ENCODE measurements at places on chromosomes 13 and 19.

GRCh38 chr13:99577934-99578917, 77.0 kb downstream of the TM9SF2 start:
- DNase-seq = no peak

- DNase-seq = no peak
These were observed 10.6 kb upstream of the CYSLTR2 start for GRCh38 chr13:48643159-48643558.

DNA sequence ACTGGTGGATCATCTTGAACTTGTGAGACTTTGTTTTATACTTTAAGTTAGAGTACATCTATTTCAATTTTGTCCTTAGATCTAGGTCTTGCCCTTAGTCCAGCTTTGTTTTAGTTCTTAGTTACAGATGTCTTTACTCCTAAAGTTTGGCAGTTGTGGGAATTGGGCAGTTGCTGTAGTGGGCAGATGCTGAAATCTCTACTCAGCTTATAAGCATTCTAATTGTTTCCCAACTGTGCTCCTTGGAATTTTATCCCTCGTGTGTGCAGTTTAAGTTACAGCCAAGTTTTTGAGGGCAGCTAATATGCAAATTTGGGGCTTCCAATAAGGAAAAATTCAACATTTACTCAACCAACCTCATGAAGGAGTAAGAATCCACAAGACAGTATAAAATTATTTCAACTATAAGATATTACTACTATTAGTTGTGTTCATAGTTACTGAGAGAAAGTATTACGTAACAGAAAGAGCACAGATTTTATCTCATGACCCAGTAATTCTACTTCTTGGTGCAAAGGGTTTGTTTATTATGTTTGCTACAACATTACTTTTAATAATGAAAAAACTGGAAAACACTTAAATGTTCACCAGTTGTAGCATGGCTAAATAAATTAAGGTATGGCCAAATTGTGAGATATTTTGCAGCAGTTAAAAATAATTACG, 32.9 kb downstream of the CCDC122 start:
- no peak for DNase-seq

DNA sequence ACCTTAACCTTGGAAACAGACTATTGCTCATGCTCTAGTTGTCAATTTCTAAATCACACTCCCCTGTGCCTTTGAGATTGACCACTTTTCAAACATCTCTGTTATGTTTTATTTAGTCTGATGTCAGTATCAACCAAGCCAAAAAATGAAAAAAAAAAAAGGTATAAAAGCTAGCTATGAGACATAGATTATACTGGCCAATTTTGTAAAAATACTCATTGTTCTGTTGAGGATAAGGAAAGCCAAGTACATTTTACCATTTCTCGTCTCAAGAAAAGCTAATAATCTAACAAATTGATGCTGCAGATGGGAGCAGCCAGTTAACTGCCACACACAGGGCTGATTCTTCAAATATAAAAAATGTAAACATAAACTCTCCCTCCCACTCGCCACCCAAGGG, 572.6 kb upstream of the KLF12 start:
- no peak for DNase-seq

GRCh38 chr19:8079988-8080387, 27.4 kb downstream of the CCL25 start:
- no peak for DNase-seq

DNA sequence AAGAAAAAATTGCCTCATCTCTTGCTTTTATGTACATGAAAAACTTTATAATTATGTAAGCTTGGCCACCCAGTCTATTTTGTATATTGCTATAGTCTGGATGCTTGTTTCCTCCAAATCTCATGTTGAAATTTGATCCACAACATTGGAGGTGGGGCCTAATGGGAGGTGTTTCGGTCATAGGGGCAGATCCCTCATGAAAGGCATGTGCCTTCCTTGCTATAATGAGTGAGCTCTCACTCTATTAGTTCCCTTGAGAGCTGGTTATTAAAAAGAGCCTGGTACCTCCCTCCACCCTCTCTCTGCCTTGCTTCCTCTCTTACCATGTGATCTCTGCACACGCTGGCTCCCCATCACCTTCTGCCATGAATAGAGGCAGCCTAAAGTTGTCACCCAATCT, 1005.1 kb downstream of the PCDH9 start:
- DNase-seq = no peak

DNA sequence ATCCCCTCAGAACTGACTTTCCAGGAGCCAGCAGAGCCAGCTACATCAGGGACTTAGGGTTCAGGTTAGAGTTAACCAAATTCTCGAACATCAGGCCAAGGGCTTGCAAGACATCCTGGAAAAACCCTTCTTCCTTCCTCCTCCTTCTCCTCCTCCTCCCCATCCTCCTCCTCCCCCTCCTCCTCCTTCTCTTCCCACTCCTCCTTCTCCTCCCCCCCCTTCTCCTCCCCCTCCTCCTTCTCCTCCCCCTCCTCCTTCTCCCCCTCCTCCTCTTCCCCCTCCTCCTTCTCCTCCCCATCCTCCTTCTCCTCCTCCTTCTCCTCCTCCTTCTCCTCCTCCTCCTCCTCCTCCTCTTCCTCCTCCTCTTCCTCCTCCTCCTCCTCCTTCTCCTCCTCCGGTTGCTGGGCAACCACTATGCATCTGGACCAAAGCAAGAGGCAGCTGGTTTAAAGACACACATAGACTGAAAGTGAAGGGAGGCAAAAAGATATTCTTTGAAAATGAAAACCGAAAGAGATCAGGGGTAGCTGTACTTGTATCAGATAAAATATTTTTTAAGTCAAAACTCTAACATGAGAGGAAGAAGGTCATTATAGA, 5.9 kb upstream of the CCL25 start:
- DNase-seq = no peak

DNA sequence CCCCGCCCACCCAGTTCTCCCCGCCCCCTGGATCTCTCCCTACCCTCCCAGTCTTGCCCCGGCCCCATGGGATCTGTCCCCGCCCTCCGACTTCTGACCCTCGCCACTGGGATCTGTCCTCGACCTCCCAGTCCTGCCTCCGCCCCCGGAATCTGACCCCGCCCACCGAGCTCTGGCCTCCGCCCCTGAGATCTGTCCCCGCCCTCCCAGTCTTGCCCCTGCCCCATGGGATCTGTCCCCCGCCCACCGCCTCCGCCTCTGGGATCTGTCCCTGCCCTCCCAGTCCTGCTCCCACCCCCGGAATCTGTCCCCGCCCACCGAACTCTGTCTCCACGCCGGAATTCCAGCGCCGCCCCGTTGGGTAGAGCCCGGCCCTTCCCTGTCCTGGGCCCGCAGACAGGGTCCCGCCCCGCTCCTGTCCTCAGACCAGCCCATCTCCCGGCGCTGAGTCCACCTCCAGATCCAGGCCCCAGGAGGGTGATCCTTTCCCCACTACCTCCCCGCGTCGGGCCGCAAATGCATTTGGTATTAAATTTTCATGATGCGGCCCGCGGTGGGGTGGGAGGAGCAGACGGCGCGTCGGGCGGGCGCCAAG, 1.5 kb upstream of the SLC17A7 start:
- peak; percentile 70 for DNase-seq

DNA sequence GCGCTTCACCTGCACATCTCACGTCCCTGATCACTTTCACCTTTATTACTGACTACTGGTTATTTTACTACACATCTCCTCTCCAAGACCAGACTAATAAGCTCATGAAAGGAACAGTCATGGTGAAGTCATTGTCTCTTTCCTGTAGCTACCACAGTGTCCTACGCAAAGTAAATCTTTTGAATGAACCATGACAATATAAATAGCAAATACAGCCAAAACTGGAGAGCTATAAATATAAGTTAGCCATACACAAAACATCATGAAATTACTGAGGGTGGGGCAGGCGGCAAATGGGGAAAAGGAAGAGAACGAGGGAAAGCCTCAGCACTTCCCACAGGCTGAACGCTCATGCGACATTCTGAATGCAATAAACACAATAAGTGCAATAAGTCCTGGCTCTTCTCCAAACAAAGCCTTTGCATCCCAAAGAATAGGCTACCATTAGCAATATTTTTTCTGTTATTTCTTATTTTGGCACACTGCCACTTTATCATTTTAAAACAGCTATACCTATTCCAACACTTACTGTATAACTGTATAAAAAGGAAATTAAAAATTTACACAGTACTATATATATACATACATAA, 62.5 kb downstream of the TUBGCP3 start:
- no peak for DNase-seq

DNA sequence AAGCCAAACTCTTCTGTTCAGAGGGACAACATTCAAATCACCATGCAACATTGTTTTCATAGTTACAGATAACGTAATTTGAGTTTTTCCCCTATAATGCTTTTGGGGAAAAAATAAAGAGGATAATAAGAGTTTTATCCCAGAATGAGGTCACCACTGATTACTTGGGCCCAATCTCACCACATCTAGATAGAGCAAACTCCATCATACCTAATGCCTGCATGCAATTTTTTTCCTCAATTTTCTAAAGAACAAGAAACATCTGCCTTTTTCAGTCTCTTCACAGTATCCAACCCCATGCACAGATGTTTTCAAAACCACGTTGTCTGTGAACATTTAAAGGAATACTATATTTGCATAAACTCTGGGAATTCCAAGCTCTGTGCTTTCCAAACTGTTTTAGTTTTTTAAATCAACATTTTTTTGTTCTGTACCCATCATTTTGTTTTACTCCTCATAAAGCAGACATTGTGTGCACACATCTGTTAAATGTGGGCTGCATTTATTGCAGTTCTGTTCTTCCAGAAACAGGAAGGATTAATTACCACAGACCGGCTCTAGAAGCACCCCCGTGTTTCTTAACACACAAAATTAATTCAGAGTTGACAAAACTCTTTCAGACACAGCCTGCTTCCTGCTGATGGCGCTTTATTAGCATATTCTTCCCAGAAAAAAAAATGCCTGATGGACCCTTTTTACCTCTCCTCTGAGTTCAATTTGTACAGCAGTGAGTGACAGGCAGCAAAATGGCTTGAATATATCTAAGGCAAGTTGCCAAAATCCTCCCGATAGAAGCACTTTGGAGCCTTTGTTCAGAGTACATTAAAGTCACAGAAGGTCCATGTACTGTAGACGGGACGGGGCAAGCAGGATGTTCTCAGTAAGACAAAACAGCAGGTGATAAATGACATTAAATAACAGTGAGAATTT, 1171.9 kb downstream of the EFNB2 start:
- DNase-seq = no peak

Data from GM12891 (cell line).